NCI-H1417 treated with DMSO at 0.1 percent for 48 hours (cell line): ENCODE measurements at places on chromosomes 7 and 10.

DNA sequence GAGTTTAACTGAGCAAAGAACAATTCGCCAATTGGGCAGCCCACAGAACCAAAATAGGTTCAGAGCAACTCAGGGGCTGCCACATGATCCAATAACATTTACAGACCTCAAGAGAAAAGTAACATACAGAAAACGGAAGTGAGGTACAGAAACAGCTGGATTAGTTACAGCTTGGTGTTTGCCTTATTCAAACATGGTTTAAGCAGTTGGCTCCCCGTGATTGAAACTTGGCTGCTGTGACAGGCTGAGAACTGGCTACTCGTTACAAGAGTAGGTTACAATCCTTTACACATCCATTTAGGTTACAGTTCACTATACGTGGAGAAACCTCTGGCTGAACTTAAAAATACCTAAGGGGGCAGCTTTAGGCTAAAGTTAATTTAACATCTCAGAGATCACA, 673.1 kb upstream of the PHF14 start:
- no peak for DNase-seq

DNA sequence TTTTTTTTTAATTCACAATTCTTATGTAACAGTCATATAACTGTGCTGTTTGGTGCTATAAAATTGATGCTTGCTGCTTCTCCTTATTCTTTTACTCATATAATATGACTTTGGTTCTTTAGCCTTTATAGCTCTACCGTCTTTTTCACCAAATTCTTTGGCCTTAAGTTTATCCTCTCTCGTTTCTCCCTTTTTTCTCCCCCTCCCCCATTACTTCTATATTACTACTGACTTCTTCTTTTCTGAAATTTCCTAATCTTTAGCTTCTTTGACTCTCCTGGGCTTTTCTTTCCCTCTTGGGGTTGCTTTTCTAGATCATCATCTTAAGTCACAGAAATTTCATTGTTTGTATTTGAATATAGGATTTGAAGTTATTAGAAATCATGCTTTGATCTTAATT, 3.8 kb downstream of the BCCIP start:
- DNase-seq: no peak

DNA sequence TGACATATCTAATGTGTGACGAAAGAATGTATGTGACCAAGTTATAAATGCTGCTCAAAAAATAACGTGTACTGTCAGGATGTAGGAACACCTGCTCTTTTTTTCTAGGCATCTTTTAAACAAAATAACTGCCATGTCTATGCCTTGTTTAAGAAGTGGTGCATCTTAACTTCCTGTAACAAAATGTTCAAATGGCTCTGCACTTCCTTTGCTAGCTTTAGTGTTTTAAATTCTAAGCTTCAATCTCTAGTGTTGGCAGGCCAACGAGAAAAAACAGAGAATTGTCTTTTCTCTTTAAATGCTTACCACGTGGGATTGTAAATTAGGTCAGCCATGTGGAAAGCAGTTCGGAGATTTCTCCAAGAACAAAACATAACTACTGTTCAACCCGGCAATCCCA, 14.6 kb upstream of the PDSS1 start:
- DNase-seq: no peak

GRCh38 chr7:74217455-74218342, 7.9 kb downstream of the LAT2 start:
- no peak for DNase-seq

DNA sequence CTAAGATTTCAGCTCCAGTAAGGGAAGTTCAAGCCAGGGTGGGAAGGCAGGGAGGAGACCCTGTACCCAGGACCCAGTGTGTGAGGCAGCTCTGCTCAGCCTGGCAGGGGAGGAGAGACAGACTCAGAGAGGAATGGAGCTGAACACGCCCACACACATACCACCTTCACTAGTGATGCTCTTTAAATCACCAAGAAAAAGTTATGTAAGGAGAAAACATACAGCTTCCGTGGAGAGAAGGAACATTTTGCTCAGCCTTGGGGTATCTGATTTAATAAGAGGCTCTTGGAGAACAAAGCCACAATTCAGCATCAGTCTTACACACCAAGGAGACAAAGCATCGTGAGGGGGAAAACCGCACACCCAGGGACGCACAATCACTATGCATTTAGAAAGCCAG, 62.9 kb downstream of the PRKAG2 start:
- no peak for DNase-seq

DNA sequence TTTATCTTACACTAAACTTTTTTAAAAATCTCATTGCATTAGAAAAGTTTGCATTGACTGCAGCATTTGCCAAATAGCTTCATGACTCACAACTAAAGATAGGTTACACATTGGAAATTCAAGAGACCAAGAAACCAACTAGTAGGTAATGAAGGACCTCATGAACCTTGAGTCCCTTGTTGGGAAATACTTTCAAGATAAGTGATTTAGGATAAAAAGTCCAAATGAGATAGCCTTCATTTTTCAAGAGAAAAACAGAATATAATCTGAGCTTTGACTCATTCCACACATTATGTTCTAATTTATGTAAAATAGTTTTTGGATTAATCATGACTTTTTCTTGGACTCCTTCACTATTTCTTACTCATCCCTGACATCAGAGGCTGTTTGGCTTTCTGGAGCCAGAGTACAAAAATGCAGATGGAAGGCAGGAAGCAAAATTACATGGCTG, 13.1 kb upstream of the LIPF start:
- DNase-seq: no peak
